ENCODE measurements at places on chromosomes 13 and 19.

GRCh38 chr19:35178701-35179100 is 24.2 kb downstream of the FXYD5 start:
- DNase-seq, result no peak

- DNase-seq, result no peak
Observed at GRCh38 chr19:10499550-10500246, 3.5 kb downstream of the KEAP1 start.

DNA sequence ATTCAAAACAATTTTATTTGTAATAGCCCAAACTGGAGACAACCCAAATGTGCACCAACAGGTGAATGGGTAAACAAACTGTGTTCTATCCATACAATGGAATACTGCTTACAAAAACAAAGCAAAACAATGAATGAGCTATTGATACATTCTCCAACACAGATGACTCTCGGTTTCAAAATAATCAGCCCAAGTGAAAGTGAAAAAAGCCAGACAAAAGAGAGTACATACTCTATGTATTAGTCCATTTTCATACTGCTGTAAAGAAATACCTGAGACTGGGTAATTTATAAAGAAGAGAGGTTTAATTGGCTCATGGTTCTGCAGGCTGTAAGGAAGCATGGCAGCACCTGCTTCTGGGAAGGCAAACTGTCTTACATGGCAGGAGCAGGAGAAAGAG is 65.2 kb upstream of the LRCH1 start:
- no peak for DNase-seq

- DNase-seq, result no peak
Observed at GRCh38 chr13:34340534-34340933, 522.6 kb downstream of the RFC3 start.

GRCh38 chr13:40963927-40964326 is 55.2 kb downstream of the ELF1 start:
- no peak for DNase-seq

- no peak for DNase-seq
Observed at GRCh38 chr13:102302534-102302933, 99.3 kb downstream of the FGF14 start.

- DNase-seq, result no peak
Observed at GRCh38 chr13:38348861-38349389, 726 bp upstream of the UFM1 start.

GRCh38 chr13:100339411-100339940 is 249.1 kb downstream of the GGACT start:
- DNase-seq, result no peak

All from endothelial cell (in vitro differentiated cells).